ENCODE measurements at places on chromosomes 3 and 15.

DNA sequence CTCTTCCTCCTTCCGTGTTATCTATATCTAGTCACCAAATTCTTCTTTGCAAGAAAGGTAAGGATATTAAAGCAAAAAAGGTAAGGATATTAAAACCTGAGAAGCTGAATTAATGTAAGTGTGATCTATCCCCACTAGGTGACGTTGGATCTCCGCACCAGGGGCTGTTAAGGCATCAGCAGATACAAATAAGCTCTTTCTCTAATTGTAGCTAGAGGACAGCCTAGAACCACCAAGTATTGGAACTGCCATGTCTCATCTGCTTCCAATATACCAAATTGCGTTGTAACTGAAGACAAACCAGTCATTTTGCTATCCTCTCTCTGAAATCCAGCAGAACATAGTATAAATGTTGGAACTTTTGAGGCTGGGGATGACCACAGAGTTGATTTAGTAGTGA, 471.2 kb upstream of the TGFBR2 start:
- DNase-seq = no peak

DNA sequence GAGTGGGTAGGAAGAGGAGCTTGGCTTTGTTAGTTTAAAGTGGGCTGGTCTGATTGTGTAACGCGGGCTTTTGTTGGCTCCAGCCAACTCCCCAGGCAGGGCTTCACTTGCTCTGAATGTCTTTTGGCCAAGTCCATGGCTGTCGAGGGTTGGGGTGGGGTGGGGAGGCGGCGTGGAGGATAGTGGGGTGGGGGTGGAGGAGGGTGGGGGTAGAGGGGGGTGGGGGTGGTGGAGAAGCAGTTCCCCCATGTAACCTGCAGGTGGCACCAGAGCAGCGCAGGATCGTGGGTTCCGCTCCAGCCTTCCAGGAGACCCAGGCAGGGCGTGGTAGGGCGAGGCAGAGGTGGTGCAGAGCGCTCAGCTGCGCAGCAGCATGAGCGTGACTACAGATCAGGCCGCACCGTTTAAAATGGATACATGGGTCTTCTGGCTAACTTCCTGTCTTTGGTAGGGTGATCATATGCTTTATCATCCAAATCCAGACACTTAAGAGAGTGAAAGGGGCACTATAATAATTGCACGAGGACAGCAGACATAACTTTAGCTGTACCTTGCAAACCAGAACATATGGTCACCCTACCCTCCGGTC, 28.3 kb downstream of the GOLGA6A start:
- no peak for DNase-seq

GRCh38 chr15:70579766-70580165, 183.6 kb downstream of the UACA start:
- DNase-seq = no peak

GRCh38 chr3:157174290-157174648, 14.3 kb upstream of the CCNL1 start:
- no peak for DNase-seq

- no peak for DNase-seq
Observed at GRCh38 chr3:149292666-149293065, 40.8 kb downstream of the TM4SF18 start.

Measured in non-pigmented ciliary epithelial cell (primary cell).